Thyroid gland (tissue), 4 donors: ENCODE measurements at places on chromosomes 3 and 15. TPM values are rescaled to one million over a fixed set of nuclear protein-coding genes. Genes with fewer than 3 reads are reported as not detected.

DNA sequence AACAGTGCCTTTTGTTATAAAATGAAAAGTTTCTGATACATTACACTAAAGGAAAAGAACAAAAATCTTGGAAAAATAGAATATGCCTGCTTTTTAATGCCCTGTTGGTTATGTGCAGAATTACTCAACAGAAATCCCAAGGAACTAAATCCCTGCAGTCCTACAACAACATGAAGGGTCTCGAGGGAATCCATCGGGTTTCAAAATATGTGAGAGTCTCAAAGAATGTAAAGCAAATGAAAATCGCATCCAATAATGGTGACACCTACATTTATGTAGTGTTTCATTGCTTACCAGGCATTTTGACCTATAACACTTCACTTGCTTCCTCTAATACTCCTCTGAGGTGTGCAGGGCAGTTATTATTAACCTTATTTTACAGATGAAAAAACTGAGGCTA is 411.3 kb downstream of the FOXP1 start:
- DNase-seq, result no peak

DNA sequence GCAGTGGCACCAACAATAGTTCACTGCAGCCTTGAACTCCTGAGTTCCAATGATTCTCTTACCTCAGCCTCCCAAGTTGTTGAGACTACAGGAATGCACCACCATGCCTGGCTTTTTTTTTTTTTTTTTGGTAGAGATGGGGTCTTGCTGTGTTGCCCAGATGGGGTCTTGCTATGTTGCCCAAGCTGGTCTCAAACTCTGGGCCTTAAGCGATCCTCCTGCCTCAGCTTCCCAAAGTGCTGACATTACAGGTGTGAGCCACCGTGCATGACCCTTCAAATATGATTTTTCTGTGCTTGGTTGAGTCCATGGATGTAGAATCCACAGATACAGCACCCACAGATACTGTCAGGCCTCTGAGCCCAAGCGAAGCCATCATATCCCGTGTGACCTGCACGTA is 30.2 kb upstream of the IDH2 start:
- DNase-seq, result no peak

DNA sequence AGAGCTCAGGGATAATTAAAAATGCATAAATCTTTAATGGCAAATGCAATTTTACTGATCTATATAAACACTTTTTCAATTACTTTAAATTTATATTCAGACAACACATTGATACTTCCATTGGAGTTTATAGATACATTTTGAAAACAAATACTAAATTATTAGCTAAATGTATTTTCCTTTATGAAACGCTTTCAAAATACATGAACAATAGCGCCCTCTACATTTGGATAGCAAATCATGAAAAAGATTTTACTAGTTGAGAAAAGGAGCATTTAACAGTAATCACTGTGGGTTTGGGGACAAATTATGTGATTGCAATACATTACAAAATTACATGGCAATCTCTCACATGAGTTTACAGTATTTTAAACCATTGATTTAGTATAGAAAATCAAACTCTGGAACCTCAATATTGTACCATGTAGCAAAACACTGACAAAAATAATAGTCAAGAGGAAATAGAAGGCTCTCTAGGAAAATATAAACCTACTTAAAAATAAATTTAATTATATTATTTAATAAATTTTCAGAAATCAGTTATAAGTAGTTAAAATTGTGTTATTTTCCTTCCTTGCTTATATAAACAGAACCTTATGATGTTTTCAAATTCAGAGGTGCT is 207.9 kb downstream of the ZIC1 start:
- no peak for DNase-seq

DNA sequence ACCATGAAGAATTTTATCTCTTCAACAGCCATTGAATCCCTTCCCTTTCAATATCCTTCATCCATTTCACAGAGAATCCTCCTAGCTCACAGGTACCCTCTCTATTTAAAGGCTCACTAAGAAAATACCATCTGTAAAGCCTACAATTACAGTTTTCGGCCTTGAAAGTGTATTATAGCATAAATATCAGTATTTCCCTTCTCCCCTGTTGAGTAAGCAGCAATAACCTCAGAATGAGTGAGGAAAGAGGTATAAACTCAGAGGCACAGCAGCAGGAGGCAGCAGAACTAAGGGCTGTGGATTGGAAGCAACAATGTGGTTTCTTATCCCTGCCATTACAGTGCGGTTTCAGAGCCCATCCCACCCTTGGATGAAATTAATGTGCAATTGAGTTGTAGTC is 360.6 kb upstream of the ATP10A start:
- no peak for DNase-seq

DNA sequence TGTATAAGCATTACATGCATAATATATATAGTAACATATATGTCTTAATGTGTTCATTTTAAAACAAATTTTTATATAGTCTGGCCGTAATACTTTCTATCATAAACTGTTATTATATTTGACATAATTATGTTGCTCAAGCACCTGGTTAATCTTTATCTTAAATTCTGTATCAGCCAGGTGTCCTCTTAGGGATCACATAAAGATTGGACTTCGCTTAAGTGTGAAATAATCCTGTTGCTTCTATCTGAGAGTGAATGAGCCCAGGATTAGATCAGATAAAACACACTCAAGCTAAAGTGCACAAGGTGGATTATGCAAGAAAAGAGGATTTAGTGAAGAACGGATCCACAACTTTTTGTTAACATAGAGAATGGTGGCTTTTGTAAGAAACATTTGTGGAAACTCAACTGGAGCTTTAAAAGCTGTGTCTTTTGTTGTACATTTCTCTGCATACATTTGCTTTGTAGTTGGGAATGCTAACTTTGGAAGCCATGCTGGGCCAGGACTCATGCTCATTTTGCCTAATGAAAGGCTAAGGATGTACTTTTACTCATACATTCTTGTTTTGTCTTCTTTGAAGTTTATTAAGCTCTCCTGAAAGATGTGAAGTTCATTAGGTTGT is 437.8 kb downstream of the ZIC1 start:
- no peak for DNase-seq

GRCh38 chr15:45259796-45260195 is 7.8 kb downstream of the SLC28A2 start:
- DNase-seq, result no peak

DNA sequence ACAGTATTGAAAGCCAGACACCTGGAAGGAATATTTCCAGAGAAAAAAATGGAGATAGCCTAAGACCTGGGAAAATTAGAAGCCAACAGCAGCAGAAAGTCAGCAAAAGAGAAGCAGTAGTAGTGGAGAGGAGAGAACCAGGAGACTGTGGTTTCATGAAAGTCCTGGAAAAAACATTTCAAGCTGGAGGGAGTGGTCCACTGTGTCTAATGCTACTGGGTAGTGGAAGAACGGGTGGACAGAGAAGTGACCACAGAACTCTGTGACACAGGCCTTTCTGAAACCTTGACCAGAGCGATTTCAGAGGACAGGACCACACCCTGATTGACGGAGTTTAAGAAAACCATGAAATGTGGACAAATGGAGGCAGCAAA is 15.3 kb upstream of the SH3BP5 start:
- DNase-seq, result no peak

DNA sequence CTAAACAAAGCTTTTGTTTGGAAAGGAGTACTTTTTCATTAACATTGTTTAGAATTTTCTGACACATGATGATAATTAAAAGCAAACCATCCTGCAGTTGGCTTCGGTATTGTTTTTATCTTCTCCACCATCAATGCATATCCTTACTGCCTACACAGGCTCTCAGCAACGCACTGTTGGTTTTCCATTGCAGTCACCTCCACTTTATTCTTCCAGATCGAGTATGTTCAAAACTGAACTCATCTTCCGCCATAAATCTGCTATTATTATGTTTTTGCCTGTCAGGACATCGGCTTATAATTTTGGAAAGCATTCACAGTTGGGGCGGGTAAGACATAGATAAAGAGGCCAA is 589 bp upstream of the SENP5 start:
- no peak for DNase-seq

GRCh38 chr3:9224490-9224889 is 25.0 kb downstream of the SRGAP3 start:
- DNase-seq, result no peak

DNA sequence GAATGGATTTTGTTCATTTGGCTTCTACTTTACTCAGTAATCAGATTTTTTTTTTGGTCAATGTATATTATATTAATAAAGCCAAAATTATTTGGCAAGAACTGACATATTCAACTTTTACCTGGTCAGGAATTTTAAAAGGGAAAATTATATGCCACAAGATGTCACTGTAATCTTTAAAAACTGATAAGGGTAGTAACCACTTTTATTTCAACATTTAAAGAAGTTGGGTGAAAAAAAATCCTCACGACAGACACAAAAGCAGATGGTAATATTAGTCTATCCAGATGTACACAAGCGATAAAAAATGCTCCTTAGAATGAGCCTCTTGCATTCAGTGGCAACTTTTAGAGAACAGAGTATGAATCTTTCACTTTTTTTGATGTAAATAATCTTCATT is 101.9 kb downstream of the SERPINI1 start:
- no peak for DNase-seq

The ITIH1 gene
- total RNA-seq, result not detected

The MESP2 gene
- 0.67 TPM for total RNA-seq

GRCh38 chr3:114928989-114929640 is 218.0 kb downstream of the ZBTB20 start:
- no peak for DNase-seq

- no peak for DNase-seq
These were observed 50.4 kb downstream of the CRTC3 start for GRCh38 chr15:90580099-90580498.

- DNase-seq, result no peak
These were observed 65.8 kb downstream of the MRPL46 start for GRCh38 chr15:88401251-88401995.

DNA sequence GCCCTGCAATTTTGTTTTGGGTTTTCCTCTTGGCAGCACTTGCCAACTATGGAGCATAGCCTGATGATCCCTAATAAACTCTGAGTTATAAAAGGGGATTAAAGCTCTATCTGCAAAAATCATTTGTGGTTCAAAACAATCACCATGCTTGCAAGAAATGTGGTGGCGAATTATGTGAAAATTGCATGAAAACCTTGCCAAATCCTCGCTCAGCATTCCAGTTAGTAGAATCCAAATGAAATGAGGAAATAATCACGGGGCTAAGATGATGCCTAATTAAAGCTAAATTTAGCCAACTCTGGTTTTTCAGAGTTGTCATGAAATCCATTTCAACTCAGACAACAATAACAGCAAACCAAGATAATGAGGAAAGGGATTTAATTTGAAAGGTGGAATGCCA is 73.0 kb upstream of the PROK2 start:
- no peak for DNase-seq

DNA sequence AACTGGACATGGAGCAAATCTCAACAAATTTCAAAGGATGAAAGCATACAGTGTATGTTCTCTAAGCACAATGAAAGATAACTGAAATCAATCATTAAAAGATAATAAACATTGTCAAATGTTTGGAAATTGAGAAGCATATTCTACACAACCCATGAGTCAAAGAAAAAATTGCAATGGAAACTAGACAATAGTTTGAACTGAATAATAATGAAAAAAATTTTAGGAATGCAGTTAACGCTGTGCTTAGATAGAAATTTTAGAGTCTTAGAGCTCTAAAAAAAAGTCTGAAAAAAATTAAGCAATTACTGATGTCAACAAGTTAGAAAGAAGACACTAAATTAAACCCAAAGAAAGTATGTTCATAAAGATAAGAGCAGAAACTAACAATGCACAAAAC is 15.5 kb downstream of the RABL3 start:
- DNase-seq, result no peak

DNA sequence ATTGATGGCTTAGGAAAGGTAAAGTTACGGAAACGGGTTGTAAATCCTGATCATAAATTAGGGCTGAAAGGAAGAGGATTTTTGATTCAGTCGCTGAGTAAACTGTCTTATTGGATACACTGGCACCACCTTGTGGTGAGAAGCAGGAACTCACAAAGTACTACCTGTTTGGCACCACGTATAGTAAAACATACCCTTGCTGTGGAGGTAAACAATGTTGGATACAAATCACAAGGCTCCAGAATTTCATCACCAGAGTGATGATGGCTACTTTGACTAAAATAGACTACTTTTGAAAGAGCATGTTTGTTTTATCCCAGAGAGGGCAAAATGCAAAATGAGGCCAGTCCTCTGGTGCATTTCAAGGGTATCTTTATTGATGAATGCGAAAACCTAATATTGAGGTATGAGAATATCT is 216.9 kb downstream of the IGSF11 start:
- DNase-seq, result peak; percentile 48

DNA sequence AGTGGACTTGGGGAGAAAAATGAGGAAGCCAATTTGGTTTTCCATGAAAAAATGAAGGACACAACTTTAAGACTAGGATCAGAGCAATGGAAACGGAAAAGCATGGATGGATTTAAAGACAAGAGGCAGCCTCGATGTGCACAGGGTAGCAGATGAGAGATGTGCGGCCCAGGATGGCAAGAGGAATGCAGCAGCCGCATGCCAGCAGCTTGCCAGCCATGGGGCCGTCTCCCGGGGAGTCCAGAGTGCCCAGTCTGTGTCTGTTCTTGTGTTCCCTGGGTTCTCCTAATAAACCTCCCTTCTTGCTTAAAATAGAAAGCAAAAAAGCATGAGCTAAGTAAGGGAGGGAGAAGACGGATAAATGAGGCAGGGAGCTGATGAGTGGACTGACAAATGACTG is 68.0 kb upstream of the IQSEC1 start:
- DNase-seq, result no peak

GRCh38 chr3:156382458-156383346 is 172.2 kb downstream of the SSR3 start:
- DNase-seq, result peak; percentile 29

The GALNT15 gene
- total RNA-seq, result 45.2 TPM

GRCh38 chr15:78018946-78019644 is 58.4 kb downstream of the TBC1D2B start:
- DNase-seq, result peak; percentile 39

DNA sequence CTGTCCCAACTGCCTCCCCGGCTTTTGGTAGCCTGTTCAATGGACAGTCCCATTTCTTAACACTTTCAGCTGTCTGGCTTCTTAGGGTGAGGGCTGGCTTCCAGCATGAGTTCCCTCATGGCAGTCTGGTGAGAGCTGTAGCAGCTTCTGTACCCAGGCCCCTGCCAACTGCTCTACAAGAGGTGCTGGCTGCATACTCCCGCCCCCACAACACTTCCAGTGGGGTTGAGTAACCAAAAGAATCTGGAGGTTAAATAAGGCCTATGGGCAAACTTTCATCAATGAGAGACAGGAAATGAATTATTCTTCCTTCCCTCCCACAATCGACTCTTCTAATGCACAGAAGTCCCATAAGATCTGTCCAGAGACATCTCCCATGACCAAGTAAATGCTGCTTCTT is 145.0 kb downstream of the NEK10 start:
- no peak for DNase-seq

GRCh38 chr3:132210476-132211346 is 106.5 kb upstream of the ACP3 start:
- DNase-seq, result peak; percentile 61

GRCh38 chr3:163315786-163316185 is 1762.5 kb downstream of the SI start:
- no peak for DNase-seq

GRCh38 chr3:87771337-87772192 is 287.2 kb downstream of the CGGBP1 start:
- DNase-seq, result peak; percentile 25
